ENCODE measurements at places on chromosomes 2 and 18. TPM values are rescaled to one million over a fixed set of nuclear protein-coding genes. Genes with fewer than 3 reads are reported as not detected.

GRCh38 chr18:3590096-3590630, 140.2 kb downstream of the TGIF1 start:
- H3K36me3 ChIP-seq: no peaks in the 10 kb centered on the region
- no peak for DNase-seq
- H3K4me1 ChIP-seq: no peaks in the 10 kb centered on the region
- H3K27ac ChIP-seq: no peak overlapping the region

DNA sequence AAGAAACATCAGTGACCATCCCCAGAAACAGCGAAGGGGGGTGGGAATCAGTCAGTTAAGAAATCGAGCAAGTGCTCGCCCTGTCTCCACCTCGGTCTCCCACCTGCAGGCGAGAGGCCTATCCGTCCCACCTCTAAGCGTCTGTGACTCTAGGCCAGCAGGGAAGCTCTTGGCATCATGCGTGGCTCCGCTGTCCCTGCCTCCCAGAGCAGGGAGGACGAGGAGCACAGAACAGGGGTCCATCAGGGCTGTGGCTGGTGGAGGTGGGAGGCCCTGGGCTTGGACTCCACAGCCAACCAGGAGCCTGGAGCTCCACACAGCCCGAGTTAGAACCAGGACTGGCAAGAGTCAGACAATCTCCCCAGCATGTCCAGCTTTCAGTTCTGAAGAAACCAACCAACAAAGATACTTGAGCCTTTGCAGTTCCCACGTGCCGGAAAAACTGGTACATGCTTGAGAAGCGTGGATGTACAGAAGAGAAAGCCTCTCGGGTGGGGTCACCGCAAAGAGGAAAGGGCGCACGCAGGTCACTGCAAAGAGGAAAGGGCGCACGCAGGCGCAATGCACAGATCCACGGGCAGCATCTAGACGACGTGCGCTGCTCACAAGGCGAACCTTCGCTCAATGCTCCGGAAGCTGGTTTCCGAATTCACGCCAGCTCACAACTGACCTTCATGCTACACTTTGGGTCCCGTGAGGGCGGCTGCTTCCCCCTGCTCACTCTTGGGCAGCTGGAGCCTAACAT, 104.5 kb upstream of the ALKAL2 start:
- no peak for DNase-seq
- H3K36me3 ChIP-seq: no peaks in the 10 kb centered on the region
- H3K4me1 ChIP-seq: no peaks in the 10 kb centered on the region

DNA sequence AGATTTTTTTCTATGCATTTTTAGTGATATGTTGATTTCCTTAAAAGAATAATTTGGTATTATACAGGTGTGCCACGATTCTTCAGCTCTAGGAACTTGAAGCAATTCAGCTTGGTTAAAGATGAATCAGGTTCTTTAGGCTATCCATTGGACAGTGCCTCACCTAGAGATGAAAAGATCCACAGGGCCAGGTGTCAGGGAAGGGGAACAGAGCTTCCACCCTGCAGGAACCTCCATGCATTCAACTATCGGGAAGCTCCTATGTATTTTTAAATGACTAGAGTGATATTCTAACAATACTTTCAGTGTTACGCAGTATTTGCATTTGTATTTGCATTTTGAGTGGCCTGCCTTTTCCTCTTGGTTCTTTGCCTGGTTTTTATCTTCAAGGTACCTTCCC, 40.2 kb downstream of the PKP4 start:
- H3K4me1 ChIP-seq: no peaks in the 10 kb centered on the region
- H3K36me3 ChIP-seq: no peaks in the 10 kb centered on the region
- no peaks in the 10 kb centered on the region for H3K27me3 ChIP-seq
- no peak overlapping the region for H3K4me3 ChIP-seq
- no peak overlapping the region for H3K27ac ChIP-seq

DNA sequence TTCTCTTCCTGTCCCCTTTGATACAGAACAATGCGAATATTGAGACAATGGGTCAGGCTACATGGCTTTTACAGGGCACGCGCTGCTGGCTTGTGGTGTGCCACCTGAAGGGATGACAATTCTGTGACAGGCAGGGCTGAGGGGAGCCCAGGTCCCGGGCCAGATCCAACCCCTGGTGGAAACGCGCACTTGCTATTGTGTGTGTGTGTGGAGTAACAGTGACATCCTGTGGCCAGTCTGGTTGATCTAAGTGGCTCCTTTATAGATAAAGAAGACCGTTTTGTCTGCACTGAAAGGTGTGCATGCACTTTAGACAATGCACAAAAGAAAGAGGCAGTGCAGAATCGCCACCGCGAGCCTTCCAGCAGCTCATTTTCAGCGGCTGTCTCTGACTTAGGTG, 273.6 kb downstream of the HRH4 start:
- H3K4me1 ChIP-seq: no peaks in the 10 kb centered on the region
- H3K4me3 ChIP-seq: no peak overlapping the region
- no peaks in the 10 kb centered on the region for H3K36me3 ChIP-seq

- peak overlapping the region; percentile 85 for H3K4me3 ChIP-seq
- H3K36me3 ChIP-seq: peaks cover 7% of the 10 kb centered on the region
- peak overlapping the region; percentile 97 for H3K27ac ChIP-seq
- H3K27me3 ChIP-seq: no peaks in the 10 kb centered on the region
- H3K4me1 ChIP-seq: peaks cover 3% of the 10 kb centered on the region
Observed at GRCh38 chr2:164620457-164620856, 825 bp downstream of the GRB14 start.

SGO2 gene
- total RNA-seq: 1.1 TPM

TNS1 gene
- 209 TPM for total RNA-seq

MC5R gene
- total RNA-seq: not detected

DNA sequence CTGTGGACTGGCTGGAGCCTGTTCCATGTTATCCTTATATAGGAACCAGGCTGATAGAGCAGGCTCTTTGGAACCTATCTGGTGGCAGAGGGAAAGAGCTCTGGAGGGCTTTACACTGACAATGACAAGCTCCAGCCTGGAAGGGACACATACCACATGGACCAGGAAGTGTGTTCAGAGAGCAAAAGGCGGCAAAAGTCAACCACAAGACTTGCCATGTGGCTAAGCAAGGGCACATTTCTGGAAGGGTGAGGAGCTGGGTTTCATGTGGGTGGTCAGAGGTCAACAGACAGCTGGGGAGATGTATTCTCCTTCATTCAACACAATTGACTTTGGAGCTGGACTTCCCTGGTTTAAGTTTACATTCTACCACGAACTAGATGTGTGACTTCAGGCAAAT, 325.2 kb downstream of the DYSF start:
- H3K27me3 ChIP-seq: no peaks in the 10 kb centered on the region
- H3K36me3 ChIP-seq: no peaks in the 10 kb centered on the region
- H3K4me1 ChIP-seq: no peaks in the 10 kb centered on the region
- H3K4me3 ChIP-seq: no peak overlapping the region

PRKAG3 gene
- total RNA-seq: not detected

RIT2 gene
- total RNA-seq: not detected

DNA sequence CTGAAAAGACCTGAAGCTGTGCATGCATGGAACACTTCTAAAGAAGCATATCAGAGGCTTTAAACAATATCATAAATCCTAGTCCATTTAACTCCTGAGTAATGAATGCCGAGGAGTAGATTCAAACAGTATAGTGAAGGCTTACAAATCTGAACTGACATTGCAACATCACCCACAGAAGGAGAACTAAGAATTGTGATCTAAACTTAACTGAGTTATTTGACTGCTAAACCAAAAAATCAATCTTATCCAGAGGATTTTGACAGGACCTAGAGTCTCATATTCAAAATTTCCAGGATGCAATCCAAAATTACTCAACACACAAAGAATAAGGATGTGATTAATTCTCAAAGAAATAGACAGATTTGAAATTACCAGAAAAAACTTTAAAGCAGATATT, 181.0 kb downstream of the SLC39A10 start:
- DNase-seq: no peak
- H3K27ac ChIP-seq: no peak overlapping the region
- no peaks in the 10 kb centered on the region for H3K36me3 ChIP-seq
- H3K4me1 ChIP-seq: no peaks in the 10 kb centered on the region

DNA sequence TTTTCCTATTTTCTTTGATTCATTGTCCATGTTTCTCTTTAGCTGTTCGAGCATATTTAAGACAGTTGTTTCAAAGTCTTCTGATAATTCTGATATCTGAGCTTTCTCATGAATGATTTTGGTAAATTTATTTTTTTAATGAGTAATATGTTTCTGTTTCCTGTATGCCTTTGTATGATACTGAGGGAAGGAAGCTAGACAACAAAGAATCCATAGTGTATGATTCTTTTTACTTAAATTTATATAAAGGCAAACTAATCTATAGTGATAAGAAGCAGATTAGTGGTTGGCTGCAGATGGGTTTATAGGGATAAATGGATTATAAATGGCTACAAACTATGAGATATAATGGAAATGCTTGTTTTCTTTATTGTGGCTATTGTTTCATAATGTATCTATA, 352.7 kb upstream of the CDH2 start:
- H3K27ac ChIP-seq: no peak overlapping the region
- no peak overlapping the region for H3K4me3 ChIP-seq
- H3K4me1 ChIP-seq: no peaks in the 10 kb centered on the region
- no peak for DNase-seq
- no peaks in the 10 kb centered on the region for H3K36me3 ChIP-seq
- H3K27me3 ChIP-seq: no peaks in the 10 kb centered on the region

MAB21L4 gene
- 5.7 TPM for total RNA-seq

- H3K4me3 ChIP-seq: no peak overlapping the region
- DNase-seq: no peak
- H3K36me3 ChIP-seq: no peaks in the 10 kb centered on the region
- H3K27ac ChIP-seq: no peak overlapping the region
Observed at GRCh38 chr2:151551556-151551955, 141.9 kb downstream of the RIF1 start.

GRCh38 chr18:46411867-46412690, 244.9 kb downstream of the LOXHD1 start:
- no peaks in the 10 kb centered on the region for H3K36me3 ChIP-seq
- H3K4me1 ChIP-seq: no peaks in the 10 kb centered on the region
- peak; percentile 64 for DNase-seq

DNA sequence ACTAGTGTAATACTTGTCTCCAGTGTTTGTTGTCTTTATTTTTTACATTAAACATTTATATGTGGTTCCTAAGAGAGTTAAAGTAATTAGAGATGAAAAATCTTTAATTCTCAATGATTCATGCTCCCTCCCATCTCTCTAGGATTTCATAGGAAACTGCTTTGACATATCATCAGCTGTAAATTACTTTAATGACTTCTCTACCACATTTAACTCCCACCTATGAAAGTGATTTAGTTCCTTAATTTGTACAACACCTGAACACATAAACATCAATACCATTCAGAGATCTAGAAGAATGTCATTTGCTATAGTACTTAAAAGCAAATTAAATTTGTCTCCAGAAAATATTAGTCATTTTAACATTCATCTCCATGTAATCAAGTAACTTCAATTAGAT, 524.2 kb upstream of the CHAC2 start:
- H3K4me1 ChIP-seq: no peaks in the 10 kb centered on the region
- no peak overlapping the region for H3K27ac ChIP-seq
- H3K4me3 ChIP-seq: no peak overlapping the region
- H3K27me3 ChIP-seq: no peaks in the 10 kb centered on the region

CNPPD1 gene
- total RNA-seq: 32.1 TPM

APCDD1 gene
- 0.63 TPM for total RNA-seq

- no peaks in the 10 kb centered on the region for H3K4me1 ChIP-seq
- H3K27me3 ChIP-seq: no peaks in the 10 kb centered on the region
- H3K4me3 ChIP-seq: no peak overlapping the region
- no peak overlapping the region for H3K27ac ChIP-seq
Observed at GRCh38 chr18:28771849-28772248, 594.9 kb upstream of the CDH2 start.

DNA sequence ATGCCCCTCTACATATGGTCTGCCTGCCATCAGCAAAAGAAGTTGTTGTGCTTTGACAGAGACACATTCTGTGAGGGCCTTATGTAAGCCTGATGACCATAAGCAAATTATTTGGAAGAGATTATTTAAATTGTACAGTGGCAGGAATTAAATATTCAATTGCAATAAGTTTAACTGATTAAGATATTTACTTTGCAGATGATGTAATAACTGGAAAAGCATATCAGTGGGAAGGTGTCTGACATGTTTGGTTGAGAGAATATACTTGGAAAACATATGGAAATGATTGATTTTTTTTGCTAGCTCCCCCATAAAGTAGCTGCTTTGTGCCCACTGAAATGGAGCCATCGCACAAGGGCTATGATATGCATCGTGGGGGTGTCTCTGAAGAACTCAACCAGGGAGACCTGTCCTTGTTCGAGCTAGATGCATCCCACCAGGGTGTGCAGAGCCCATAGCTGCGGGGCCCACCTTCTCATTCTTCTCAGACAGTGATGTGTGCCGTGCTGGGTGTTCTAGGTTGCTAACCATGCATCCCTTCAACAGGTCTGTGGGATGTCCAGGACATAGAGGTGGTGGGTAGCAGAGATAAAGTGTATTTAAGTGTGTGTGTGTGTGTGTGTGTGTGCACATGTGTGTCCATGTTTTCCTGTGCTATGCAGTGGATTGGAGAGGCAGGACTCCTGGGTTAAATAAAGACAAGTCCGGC, 90.4 kb upstream of the PARD3B start:
- H3K4me1 ChIP-seq: no peaks in the 10 kb centered on the region
- no peaks in the 10 kb centered on the region for H3K27me3 ChIP-seq
- no peak for DNase-seq
- H3K27ac ChIP-seq: no peak overlapping the region
- H3K4me3 ChIP-seq: no peak overlapping the region
